ENCODE measurements at places on chromosomes 7 and 10.

DNA sequence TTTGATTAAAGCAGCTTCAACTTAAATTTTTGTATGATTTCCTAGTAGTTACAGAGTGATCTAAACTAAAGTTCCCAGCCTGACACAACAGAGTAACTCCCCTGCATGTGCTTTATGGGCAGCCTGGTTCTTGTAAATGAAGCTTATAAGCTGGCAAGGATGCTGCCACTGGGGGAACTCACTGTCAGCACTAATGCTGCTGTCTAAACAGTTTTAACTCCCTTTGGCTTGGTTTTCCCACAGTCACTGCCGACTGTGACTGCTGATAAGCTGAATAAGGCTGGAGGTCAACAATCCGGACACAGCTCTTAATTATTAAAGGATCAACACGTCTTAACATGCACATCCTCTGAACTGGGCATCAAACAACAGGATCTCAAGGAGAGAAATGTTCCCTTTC lies 130.1 kb downstream of the OTUD1 start:
- DNase-seq: no peak

GRCh38 chr10:52245547-52245946 lies 68.5 kb upstream of the DKK1 start:
- DNase-seq: no peak

DNA sequence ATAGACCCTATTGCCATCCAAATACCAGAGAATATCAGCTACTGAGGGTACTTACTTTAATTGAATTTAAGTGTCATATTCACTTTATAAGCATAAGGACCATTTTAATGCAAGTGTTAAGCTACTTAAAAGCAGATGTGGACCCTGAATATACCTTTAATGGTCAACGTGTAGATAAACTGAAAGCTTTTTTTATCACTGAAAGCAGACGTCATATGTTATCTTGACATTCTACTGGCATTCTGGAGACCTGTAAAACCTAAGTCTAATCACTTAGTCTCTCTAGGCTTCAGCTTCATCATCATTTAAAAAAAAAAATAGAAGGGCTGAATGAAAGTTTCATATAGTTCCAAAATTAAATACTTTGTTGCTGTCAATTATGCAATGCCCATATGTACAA lies 116.5 kb downstream of the ELAPOR2 start:
- DNase-seq: no peak

- no peak for DNase-seq
Observed at GRCh38 chr7:137073571-137074325, 205.3 kb downstream of the CHRM2 start.

- DNase-seq: no peak
Observed at GRCh38 chr7:17406738-17407137, 108.3 kb downstream of the AHR start.

DNA sequence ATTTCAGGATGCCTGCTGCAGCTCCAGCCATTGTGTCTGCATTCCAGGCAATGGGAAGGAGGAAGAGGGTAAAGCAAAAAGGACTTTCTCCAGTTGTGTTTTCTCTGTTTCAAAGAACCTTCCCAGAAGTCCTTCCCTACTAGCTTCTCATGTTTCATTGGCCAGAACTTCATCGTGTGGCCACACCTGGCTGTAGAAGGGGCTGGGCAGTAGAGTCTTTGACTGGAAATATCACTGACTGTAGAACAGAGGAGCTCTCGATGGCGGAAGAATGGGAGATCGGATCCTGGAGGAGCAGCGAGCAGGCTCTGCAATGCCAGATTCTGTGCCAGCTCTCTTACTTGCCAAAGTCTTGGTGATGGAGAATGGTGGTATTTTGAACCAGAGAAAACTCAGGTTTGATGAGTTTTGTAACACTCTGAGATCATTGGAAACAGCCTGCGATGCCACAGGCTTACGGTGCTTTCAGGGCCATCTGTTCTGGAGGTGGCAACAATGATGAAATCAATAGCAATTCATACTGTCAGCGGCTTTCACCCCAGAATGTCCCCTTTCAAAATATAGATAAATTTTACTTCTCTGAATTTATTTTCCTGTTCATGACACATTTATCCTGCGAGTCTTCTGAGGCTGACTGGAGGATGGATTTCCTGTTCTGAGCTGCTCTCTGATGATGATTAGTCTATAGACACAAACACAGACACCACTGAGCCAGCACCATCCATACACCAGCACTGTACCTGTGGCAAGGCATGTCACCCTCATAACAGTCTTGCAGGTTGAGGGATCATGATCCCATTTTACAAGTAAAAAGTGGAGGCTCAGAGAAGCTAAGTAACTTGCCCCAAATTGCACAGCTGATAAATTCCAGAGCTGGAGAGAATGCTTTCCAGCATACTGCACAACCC lies 204.2 kb downstream of the EMX2 start:
- DNase-seq: no peak

- peak; percentile 17 for DNase-seq
Observed at GRCh38 chr10:112374724-112375541, 1.0 kb downstream of the ACSL5 start.

DNA sequence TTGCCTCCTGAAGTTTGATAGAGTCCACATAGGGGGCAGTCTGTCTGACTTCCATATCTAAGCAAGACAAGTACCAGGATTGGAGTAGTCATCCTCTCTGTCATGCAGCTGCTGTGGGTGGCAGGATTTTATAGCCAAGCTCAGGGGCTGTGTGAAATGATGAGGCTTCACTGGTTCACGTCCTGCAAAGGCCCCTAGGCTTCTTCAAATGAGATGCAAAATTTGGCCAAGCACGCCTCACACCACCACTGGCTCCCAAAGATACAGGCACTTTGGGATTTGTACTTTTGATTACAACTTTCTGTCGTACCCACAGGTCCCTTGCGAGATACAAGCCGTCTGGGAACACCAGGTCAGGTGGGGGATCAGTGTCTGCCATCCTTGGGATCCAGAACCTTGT lies 67.1 kb downstream of the WDFY4 start:
- no peak for DNase-seq

- DNase-seq: no peak
Observed at GRCh38 chr10:14063531-14064285, 267.0 kb downstream of the FRMD4A start.

- no peak for DNase-seq
Observed at GRCh38 chr10:50260791-50261281, 9.5 kb upstream of the ASAH2 start.

GRCh38 chr7:121196286-121196685 lies 132.5 kb upstream of the WNT16 start:
- DNase-seq: no peak

GRCh38 chr7:117659531-117660011 lies 179.7 kb downstream of the CFTR start:
- no peak for DNase-seq

GRCh38 chr7:5439572-5440496 lies 16.2 kb upstream of the TNRC18 start:
- no peak for DNase-seq

DNA sequence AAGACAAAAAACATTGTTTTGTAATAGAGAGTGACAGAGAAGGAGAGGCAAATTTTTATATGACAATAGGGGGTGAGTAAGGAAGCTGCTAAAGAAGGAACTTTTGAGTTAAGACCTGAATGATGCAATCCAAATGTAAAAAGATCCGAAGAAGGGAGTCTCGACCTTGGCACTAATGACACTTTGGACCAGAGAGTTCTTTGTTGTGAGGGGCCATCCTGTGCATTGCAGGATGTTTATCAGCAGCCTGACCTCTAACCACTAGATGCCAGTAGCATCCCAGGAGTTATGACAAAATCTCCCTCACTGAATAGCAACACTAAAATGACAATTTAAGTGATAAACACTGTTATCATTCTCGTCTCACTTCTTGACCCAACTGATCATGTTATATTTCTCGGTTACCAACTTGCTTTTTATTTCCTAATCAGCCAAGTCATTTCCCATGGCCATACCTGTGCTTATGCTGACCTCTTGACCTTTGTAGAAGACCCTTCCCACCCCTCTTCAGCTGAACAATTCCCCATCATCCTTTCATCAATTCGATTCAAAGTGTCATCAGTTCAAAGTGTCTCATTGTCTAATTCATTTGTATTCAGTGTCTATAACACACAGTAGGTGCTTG lies 30.0 kb downstream of the DGKI start:
- DNase-seq: no peak

DNA sequence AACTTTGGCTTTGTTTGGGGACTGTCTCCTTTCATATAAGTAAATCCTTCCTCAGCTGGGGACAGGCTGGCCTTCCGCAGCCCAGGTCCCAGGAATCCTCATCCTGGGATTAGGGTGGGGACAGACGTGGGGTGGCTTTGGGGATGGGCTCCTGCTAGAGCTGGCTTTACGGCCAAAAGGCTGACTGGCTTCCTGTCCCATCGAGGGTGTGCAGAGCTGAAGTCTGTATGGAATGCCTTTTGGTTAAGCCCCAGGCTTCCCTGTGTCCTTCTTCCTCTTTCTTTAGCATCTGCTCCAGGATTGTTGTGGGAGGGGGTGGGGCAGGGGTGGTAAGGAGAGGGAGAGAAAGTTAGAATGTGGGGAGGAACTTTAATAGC lies 59.4 kb upstream of the AQP1 start:
- DNase-seq: no peak

- no peak for DNase-seq
Observed at GRCh38 chr10:57962839-57963238, 304.9 kb downstream of the IPMK start.

DNA sequence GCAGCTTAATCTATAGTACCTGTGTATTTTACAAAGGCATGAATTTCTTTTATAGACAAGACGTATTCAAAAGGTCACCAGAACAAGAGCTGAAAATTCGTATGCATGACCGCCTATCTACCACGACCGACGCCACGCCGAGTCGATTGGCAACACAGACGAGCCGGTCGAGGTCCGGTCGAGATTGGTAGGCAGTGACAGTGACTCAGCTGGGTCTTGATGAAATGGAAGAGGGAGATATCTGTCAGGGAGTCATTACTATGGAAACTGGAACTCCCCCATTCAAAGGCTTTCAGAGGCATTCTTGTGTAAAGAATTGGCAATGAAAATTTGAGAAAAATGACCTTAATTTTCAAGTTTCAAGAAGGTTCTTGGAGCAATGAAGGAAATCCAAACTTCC lies 2.1 kb downstream of the ATP5MK start:
- DNase-seq: no peak

- no peak for DNase-seq
Observed at GRCh38 chr7:94975336-94975735, 67.9 kb downstream of the PPP1R9A start.

GRCh38 chr7:40401406-40401805 lies 266.6 kb downstream of the SUGCT start:
- DNase-seq: no peak

DNA sequence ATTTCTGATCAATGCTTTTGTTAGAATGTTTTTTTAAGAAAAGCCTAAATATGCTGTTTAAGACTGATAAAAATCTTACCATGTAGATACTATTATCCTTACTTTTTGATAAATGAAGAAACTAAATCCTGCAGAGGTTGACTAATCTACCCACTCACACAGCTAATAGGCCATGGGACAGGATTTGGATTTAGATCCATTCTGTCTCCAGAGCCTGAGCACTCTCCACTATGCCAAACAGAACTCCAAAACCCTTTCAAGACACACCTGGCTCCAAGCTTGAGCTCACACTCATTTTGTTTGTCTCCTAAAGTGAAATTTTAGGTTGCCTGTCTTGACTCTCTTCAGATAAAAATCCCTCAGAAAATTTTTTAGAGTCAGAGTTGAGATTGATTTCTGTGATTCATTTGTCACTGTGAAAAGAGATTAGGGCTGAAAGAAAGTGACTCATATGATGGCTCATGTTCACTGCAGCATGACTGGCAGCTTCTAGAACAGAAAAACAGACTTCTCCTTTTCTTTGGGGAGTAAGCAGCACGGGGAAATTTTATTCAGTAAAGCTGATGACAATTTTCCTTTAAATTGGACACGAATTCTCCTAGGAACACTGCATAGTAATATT lies 132.3 kb upstream of the POT1 start:
- DNase-seq: no peak

GRCh38 chr10:129971381-129972144 lies 7.5 kb upstream of the EBF3 start:
- peak; percentile 45 for DNase-seq

DNA sequence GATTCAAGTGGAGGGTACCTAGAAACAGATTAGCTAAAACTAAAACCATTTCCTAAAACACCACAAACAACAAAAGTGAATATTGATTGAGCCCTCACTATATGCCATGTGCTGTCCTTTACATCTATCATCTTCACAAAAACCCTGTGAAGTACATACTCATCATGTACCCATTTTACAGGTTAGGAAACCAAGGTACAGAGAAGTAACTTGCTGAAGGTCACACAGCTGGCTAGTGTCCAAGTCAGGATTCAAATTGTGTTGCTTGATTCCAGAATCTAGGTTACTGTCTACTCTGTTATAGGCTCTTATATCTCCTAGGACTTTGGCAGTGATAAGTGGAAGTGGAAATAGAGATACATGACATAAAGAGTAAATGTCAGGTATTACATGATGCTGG lies 463.8 kb downstream of the LRMDA start:
- no peak for DNase-seq

GRCh38 chr7:45575501-45576248 lies 1.5 kb downstream of the ADCY1 start:
- DNase-seq: no peak

DNA sequence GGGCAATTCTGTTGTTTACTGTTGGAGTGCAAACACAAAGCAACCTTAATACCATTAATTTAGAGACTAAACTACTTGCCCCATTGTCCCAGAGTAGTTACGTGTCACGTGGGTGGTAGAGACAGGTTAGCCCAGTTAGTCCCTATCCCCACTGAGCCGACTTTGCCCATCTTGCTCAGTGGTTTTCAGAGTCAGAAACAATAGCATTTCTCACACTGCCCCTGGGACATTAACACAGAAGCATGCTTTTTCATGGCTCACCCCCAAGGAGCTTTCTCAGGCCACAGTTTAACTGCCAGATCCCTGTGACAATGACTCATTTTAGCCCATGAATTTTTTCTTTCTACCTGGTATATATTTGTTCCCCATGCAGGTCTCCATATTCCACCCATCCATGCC lies 271.0 kb downstream of the POU6F2 start:
- DNase-seq: no peak

GRCh38 chr7:80681272-80681885 lies 42.9 kb downstream of the CD36 start:
- DNase-seq: no peak

- DNase-seq: no peak
Observed at GRCh38 chr7:4845740-4846142, 16.1 kb downstream of the PAPOLB start.

- no peak for DNase-seq
Observed at GRCh38 chr7:65731562-65732035, 141.3 kb upstream of the VKORC1L1 start.

DNA sequence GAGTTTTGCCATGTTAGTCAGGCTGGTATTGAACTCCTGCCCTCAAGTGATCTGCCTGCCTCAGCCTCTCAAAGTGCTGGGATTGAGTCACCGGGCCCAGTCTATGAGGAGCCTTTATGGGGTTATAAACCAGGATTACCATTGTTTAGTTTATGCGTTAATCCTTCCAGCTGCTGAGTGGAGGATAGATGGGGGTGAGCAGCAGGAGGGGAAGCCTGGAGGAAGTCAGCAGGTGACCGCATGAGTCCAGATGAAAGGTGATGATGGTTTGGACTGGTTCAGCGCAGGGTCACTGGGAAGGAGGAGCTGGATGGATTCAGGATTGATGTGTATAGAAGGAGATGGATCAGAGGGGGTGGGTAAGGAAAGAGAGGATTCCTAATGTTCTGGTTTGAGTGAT lies 197.1 kb downstream of the ADAM12 start:
- no peak for DNase-seq

- no peak for DNase-seq
Observed at GRCh38 chr10:112052166-112052565, 131.4 kb downstream of the GPAM start.

Measured in stimulated activated CD4-positive, alpha-beta T cell treated with anti-CD3 and anti-CD28 coated beads, Interleukin-2, amount 100 ng/mL, for 24 hours (primary cell).